ENCODE measurements at places on chromosomes 13 and 19.

GRCh38 chr13:74569251-74569650 is 435.0 kb upstream of the KLF12 start:
- no peak for DNase-seq

DNA sequence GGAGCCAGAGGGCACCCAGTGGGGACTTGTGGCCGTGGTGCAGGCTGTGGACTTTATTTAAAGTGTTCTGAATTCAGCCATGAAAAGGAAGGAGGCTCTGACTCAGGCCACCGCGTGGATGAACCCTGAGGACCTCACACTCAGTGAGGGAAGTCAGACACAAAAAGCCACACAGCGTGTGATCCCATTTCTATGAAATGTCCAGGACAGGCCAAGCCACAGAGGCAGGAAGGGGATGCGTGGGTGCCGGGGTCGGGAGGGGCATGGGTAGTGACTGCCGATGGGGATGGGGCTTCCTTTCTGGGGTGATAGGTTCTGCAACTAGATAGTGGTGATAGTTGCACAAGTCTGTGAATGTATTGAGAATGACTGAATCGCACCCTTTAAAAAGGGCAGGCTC is 8.7 kb upstream of the ZBTB7A start:
- DNase-seq = no peak

DNA sequence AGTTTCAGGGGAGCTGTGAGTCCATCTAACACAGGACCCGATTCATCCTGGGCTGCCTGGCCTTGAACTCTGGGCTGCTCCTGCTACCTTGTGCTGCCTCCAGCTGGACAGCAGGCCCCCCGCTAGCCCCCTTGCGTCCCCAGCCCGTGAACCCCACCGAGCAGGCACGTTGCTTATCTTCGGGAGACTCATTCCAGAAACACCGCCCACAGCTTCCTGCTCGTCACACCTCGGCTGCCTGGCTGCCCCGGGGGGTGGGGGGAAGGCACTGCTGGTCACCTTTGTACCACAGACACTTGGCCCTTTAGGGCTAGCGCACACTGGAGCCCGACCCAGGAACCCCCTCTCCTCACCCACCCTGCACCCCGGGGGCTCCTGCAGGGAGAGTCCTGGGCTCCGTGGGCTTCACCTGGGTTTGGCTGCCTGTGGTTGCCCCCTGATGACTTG is 48.1 kb downstream of the CRTC1 start:
- DNase-seq = no peak

GRCh38 chr13:51343475-51343874 is 4.0 kb downstream of the SERPINE3 start:
- no peak for DNase-seq

DNA sequence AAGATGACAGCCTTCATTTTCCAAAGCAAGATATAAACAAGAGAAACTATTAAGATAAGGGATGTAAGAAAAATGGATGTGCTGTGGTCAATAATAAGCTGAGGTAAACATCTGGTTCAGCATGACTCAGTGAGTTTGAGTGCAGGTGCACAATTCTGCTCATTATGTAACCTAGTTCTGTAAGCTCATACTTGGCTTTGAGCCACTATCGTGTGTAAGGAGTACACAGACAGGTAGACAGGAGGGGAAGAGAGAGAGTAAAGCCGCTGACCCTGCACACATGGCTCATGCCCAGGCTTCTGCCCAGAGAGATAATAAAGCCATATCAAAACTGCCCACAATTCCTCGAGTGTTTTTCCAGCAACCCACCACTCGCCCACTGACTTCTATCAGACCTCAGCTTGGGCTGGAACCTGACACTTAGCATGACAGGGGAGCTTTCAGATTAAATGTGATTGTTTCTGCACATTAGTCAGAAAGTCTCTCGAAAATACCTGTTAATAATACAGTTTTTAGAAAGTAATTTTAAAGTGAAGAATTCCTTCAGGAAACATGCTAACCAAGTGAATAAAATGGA is 51.7 kb downstream of the ZNF91 start:
- DNase-seq = no peak

DNA sequence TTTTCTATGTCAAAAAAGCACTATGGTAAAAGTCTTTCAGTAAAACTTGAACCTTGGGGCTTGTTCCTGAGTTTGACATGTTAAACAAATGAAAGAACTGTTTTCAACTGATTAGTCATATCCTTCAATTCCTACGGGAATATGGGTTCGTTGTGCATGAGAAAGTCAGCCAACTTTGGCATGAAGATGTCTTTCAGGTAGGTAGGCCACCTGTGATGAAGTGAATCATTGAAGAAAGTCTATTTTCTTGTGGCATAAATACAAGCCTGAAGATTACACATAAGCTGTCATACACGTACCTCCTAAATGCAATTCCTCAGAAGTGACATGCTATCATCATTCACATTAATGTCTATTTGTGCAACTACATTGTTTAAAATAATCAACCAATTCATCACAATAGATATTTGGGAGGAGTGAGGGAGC is 513.0 kb downstream of the IRS2 start:
- no peak for DNase-seq

DNA sequence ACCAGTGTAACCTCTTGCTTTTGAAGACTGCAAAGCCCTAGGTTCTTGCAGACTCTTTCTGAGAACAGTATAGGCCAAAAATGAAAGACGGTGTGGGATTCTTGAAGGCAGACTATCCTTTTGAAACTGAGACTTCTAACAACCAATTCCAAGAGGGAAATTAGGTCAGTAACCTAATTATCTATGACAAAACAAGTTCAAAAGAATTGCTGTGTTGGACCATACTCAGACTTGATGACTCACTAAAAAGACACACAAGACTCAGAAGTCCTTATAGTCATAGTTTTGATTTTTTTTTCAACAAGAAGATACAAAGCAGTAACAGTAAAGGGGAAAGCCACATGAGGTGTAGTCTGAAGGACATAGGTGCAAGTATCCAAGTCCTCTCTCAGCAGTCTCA is 624.0 kb upstream of the GPC6 start:
- DNase-seq = no peak

- no peak for DNase-seq
These were observed 199.4 kb upstream of the MIR17HG start for GRCh38 chr13:91148098-91148497.

GRCh38 chr19:58335630-58336029 is 8.8 kb downstream of the ZSCAN22 start:
- no peak for DNase-seq

- no peak for DNase-seq
These were observed 100.7 kb downstream of the SERP2 start for GRCh38 chr13:44474122-44474910.

GRCh38 chr13:24129914-24130774 is 30.4 kb upstream of the SPATA13 start:
- DNase-seq = no peak

DNA sequence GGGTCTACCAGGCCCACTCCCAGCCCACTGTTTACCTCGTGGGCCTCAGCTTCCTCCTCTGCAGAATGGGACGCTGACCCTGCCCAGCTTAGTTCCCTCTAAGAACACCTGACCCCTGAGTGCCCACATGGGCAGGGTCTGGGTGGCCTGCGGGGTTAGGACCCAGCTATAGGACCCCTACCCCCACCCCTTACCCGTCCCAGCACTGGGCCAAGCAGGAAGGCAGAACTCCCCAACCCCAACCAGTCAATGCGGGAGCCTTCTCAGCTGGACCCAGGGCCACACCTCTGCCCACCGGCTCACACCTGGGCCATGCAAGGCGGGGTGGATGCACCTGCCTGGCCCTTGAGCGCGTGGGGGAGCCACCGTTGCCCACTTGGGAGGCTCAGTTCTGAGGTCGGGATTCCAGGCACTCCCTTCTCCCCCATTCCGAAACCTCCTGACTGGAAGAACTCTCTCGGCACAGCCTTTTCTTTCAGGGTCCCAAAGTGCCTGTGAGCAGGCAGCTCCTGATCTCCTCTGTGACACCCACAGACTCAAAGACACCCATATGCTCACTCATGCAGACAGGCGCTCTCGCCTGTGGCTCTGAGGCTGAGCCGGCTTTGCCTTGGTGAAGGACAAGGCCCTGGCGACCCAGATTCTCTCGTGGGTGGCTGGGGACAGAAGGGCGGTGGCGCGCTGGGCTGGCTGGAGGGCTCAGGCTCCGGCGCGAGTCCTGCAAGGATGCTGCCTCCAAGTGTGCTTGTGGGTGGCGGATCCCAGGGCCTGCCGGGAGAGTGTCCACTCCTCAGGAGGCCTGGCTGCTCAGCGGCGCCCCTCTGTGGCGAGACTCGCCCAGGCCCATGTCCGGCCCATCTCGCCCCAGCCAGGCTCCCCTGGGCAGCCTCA is 27.9 kb upstream of the PARP4 start:
- DNase-seq = no peak

GRCh38 chr19:39328046-39328705 is 7.5 kb upstream of the LRFN1 start:
- peak; percentile 74 for DNase-seq

- DNase-seq = no peak
These were observed 1.1 kb downstream of the ADAMTS10 start for GRCh38 chr19:8609279-8610040.
